ENCODE measurements at places on chromosomes 3 and 15.
A peak's percentile ranks its signal among the peaks of the same experiment; 100 is the strongest.

GRCh38 chr3:170346481-170347392, 10.8 kb upstream of the SKIL start:
- no peak for DNase-seq

DNA sequence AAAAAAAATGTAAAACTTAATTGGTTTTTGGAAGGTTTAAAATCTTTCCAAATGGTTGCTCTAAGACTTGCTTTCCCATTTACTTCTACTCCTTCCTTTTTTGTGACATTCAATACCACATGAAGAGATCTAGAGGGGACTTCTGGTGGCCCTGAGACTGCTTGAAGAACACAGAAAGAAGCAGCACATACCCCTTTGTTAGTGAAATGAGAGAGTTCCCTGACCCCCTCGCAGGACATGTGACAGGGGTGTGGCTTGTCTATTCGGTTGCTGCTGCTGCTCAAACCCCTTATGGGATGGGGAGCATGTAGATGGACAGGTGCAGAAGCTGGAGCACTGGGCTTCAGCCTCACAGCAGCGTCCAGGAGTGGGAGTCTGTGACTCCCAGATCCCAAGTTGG, 71.0 kb downstream of the ZMAT3 start:
- no peak for DNase-seq

GRCh38 chr3:171977860-171978259, 61.5 kb upstream of the FNDC3B start:
- no peak for DNase-seq

GRCh38 chr15:99662903-99663302, 70.3 kb downstream of the LYSMD4 start:
- DNase-seq, result no peak

- DNase-seq, result no peak
These were observed 127.2 kb upstream of the IL12A start for GRCh38 chr3:159861369-159861987.

DNA sequence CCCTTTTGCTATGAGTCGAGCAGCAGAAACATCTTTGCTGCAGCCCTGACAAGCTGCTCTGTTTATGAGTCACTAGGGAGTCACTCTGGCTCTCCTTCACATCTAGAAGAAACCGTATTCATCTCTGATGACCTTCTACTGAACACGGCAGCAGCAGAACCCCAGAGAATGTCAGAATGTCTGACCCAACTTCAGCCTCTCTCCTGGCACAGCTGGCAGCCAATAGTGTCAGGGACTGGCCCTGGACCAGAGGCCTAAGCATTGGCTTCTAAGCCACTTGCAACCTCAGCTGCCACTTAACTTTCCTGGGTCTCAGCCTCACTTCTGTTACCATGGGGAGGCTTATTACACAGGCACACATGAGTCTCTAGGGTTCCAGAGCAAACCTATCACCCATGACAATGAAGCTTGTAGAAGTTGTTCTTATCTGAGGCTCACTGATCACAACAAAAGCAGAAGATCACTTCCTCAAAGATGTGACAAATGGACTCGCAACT, 184.1 kb upstream of the TLE3 start:
- no peak for DNase-seq

GRCh38 chr3:152683521-152683999, 151.4 kb upstream of the P2RY1 start:
- no peak for DNase-seq

- peak; percentile 26 for DNase-seq
These were observed 2.7 kb downstream of the ABHD14A start for GRCh38 chr3:51977446-51978142.

GRCh38 chr3:108527817-108528216, 17.4 kb upstream of the MYH15 start:
- no peak for DNase-seq

DNA sequence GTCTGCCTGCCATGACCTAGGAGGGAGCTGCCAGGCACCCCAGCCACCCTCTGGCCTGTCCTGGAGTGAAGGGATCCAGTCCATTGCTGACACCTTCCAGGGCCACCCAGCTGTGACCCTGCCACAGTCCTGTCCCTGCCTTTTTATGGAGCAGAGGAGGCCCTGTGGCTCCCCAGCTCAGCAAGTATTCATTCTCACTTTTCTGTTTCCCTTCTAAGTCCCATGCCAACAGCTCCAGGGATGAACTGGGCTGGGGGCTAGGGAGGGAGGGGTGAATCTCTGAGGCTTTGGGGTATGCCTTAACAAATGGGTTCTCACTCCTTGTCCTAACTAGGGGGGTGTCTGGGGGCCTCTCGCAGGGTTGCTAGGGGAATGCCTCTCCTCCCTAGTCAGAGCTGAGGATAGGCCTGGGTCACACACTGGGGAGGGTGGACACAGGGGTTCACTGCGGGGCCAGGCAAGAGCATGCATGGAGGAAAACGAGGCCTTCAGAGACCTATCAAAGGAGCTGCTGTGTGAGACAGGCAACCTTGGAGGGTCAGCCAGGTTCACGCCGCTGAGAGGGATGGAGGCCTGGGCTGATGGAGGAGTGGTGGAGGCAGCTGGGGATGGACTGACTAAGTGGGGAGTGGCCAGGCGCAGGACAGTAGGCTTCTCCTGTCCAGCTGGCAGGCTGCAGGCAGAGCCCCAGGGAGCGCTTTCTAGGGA, 31.8 kb downstream of the EPHB3 start:
- DNase-seq, result no peak

- DNase-seq, result no peak
These were observed 7.0 kb downstream of the MORF4L1 start for GRCh38 chr15:78879517-78880241.

GRCh38 chr3:105843994-105844393, 24.8 kb downstream of the CBLB start:
- no peak for DNase-seq

GRCh38 chr3:168186293-168186983, 90.7 kb upstream of the GOLIM4 start:
- DNase-seq, result no peak

GRCh38 chr3:142846779-142847577, 41.9 kb downstream of the PCOLCE2 start:
- DNase-seq, result no peak

DNA sequence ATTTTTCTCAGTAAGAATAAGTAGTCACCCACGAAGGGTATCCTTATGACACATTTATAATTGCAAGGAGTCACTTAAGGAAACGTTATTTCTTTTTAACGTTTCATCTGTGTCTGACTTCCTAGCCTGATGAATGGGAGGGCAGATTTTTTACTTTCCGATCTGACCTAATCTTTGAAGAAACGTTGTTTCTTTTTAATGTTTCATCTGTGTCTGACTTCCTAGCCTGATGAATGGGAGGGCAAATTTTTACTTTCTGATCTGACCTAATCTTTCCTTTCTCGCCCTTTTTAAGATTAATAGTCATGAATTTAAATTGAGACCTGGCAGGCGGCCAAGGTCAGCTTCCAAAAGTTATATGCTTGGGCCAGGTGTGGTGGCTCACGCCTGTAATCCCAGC, 3.0 kb upstream of the KLHL6 start:
- no peak for DNase-seq

DNA sequence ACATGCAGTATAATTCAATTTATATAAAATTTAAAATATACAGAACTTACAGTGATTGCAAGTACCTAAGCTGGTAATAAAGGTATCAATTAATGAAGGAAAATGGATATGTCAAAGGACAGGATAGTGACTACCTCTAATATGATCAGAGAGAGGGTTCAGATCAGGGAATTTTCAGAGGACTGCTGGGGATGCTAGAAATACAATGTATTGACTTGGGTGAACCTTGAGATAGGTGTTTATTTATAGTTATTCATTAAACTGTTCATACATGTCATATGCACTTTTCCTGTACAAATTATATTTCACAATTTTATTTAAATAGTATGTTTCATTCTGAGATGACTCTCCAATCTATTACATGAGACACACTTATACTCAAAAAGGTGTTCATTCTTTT, 554.1 kb downstream of the FHIT start:
- no peak for DNase-seq

- DNase-seq, result no peak
These were observed 24.1 kb downstream of the CACNA1D start for GRCh38 chr3:53518495-53518981.

- peak; percentile 15 for DNase-seq
These were observed 21.8 kb upstream of the KLF13 start for GRCh38 chr15:31304751-31305365.

DNA sequence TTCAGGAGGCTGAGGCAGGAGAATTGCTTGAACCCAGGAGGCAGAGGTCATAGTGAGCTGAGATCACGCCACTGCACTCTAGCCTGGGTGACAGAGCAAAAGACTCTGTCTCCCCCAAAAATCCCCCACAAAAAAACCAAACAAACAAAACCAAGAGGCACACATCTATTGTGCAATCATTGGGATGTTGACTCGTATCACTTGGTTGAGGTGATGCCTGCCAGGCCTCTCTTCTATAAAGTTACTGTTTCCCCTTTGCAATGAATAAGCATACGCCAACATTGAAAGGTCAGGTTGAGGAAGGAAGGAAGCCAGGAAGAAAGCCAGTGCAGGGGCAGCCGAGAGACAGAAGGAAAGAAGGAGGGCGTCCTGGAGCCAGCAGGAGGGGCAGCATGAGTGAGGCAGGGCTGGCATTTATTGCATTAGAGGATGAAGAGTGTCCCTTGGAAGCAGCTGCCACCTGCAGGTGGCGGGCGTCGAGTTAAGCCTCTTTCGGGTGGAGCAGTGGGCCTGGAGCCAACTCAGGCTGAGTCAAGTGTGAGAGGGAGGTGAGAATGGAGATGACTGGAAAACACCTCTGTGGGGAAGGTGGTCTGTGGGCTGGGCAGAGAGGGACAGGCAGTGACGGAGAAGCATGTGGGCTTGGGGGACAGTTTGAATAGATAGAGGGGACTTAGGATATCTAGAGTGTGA, 8.3 kb upstream of the CSPG4 start:
- DNase-seq, result no peak

GRCh38 chr3:174125267-174125824, 727.8 kb downstream of the NLGN1 start:
- no peak for DNase-seq

- no peak for DNase-seq
These were observed 147.2 kb downstream of the FOXP1 start for GRCh38 chr3:71436337-71436736.

- DNase-seq, result no peak
These were observed 38.2 kb downstream of the MB21D2 start for GRCh38 chr3:192879346-192880031.

DNA sequence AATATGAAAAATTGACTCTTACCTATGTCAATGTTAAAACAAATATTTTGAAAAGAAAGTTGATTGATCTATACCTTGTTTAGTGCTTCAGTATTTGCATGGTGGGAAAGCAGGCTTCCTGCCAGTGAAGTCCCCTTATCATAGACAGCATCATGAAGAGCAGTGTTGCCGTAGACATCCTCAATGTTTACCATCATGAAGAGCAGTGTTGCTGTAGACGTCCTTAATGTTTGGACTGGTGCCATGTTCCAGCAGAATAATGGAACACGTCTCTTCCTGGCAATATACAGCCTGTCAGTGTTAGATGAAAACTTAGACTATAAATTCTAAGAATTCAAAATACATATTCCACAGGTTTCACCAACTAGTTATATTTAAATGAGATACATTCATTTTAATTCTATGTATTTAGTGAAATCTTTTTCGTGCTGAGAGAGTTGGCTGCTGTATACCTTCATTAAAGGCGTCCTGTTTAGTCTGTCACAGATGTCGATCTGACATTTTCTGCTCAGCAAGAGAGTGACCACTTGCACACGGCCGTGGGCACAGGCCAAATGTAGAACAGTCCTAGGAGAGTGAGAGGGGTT, 116.8 kb downstream of the LMLN start:
- DNase-seq, result no peak

GRCh38 chr3:119835556-119835955, 53.7 kb downstream of the NR1I2 start:
- DNase-seq, result no peak

Measured in CD4-positive, alpha-beta T cell treated with Interleukin-1 beta for 1 hour (primary cell).